ENCODE measurements at places on chromosomes 11 and 22.

DNA sequence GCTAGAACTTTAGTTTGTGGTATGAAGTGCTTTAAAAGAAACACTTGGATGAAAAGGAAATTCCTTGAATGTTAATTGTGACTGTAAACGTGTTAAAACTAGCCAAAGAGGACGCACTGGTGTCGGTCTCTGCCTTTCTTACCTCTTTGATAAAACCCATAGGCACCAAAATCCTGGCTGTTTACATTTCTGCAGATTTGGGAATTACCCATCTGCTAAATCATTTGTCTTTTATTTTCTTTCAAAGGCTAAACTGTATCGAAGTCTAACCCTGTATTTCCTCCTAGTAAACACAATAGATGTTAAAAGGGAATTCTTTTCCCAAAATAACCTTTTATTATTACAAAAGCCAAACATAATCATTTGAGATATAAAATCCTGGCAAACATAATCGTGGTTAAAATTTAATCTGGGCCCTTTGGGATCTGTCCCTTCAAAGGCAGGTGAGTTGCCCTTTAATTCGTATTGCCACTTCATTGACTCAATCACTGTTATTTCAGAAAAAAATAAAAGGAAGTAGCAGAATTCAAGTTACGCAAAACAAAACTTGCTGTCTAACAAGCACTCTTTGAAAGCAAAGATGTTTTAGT lies 2.4 kb downstream of the RASSF10 start:
- DNase-seq: no peak

DNA sequence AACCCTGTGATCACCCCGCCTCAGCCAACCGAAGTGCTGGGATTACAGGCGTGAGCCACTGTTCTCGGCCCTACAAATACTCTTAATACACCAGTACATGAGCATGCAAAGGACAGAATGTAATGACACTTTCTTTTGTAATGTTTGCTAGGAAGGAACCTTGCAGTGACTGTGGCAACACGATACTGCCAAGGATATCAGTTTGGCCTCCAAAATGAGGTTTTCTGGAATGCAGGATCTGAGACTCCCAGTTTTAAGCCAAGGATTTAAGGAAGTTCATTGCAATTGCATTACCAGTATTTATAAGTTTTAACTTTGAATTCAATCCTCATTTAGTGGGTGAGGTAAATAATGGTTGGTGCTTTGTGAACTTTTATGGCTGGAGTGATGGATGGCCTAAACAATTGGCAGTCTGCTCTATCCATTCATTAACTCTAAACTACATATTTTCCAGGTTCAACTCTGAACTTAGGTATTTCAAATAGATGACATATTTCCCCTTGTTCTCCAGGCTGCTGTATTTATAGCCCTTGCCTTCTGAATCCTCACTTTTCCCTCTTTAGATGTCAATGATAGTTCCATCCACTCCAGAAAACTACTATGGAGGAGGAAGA lies 330.3 kb downstream of the C11orf87 start:
- DNase-seq: no peak

DNA sequence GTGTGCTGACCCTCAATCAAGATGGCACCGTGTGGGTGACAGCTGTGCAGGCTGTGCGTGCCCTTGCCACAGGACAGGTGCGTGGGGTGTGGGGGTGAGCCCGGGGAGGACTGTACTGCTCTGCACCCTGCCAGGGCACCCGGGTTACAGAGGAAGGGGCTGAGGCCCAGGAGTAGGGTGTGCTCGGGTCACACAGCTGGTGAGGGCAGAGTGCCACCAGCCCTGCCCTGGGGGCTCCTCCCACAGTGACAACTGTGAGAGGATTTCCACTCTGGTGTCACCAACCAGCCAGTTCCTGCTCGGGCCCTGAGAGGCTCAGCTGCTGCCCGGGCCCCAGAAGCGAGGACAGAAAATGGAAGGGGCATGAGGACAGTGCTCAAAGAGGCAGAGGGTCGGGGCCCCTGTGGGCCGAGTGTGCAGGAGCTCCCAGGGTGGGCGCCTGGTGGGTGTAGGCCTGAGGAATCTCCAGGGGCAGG lies 20.5 kb downstream of the TRMU start:
- DNase-seq: no peak

GRCh38 chr22:39408807-39409206 lies 9.2 kb downstream of the TAB1 start:
- no peak for DNase-seq

DNA sequence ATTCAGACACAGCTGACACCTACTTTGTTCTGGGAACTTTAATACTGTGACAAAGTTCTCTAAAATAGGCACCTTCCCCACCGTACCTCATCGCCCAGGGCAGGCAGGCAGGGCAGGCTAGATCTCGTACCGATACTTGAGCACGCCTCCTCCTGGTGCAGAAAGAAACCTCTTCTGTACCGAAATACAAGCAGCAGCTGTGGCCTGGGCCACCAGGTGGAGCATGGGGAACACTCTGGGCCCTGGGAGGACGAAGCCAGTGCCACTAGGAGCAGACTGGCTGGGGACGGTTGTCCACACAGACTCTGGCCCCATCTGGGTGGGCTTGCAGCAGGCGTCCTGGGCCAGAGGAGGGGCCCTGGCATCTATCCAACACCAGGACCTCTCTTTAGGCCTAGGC lies 12.8 kb downstream of the PMM1 start:
- no peak for DNase-seq

GRCh38 chr11:4125141-4125540 lies 30.5 kb downstream of the RRM1 start:
- DNase-seq: no peak

DNA sequence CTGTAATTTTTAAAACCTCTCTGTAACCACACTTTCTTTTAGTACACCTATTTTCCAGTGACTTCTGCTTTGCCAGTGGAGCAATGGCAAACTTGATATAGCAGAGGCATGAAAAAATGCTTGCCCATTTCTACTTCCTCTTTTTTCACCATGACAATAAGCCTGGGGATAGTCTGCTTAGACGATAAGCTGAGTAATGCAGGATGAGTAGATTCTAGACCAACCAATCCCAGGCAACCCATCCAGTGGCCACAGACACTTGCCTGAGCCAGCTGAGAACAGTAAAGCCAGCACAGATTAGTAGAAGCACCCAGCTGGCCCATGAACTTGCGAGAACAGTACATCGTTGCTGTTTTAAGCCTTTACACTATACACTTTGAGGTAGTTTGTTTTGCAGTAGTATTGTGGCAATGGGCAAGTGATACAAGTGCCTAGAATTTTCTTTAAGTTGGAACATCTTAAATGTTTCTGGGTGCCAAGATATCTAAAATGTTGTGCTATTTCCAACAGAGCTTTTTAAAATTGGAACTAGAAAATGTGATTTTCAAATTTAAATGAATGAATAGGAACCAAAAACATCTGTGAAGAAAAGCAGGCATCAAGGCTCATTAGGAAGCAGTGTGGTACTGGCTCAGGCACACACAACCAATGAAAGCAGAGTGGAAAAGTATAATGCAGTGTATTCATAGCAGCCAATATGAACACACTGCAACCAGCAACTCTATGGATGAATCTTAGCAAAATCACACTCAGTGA lies 37.7 kb downstream of the DDI1 start:
- DNase-seq: no peak

DNA sequence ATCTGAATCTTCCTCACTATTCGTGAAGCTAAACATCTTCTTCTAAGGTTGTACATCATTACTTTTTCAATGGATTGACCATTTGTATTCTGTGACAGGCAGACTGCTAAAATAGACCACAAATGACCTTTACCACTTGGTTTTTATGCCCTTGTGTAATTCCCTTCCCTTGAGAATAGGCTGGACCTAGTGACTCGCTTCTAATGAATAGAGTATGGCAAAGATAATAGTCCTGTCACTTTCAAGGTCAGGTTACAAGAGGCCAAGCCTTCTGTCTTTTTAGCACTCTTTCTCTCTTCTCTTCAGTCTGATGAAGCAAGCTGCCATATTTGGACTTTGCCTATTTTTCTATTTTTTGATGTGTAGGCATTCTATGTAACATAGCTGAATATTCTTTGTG lies 492.9 kb downstream of the SOX6 start:
- DNase-seq: no peak

- no peak for DNase-seq
Measured at GRCh38 chr11:14626650-14627049, 17.0 kb upstream of the PDE3B start.
